ENCODE measurements at places on chromosomes 7 and 10.

GRCh38 chr7:120941064-120941463 is 9.5 kb upstream of the ING3 start:
- no peak for DNase-seq

DNA sequence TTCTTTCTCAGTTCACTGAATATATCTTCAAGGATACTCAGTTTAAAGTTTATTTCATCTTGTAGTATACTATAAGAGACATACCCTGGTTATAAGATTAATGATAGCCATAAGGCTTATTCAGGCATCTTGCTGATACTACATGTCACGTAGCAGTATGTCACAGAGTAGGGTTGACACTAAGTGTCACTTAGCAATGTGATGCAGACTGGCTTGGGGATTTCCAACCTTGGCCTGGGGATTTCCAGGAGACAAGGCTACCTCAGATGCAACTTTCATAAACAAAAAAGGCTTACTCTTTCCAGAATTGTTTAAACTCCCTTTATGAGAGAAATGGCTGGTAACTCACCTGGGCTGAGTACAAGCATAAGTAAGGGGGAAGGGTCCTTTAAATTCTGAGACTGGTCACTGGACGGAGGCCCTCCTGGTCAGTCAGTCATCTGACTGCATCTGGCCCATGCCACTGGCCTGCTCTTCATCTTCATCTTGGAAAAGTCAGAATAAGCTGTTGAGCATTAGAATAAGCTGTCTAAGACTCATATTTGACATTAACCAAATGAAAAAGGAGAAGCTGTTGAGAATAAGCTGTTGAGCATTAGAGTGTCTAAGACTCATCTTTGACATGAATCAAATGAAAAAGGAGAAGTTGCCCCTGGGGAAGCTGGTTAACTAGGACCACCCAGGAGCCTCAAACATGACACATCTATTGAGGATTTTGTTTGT is 9.5 kb downstream of the SLC13A1 start:
- DNase-seq, result no peak

DNA sequence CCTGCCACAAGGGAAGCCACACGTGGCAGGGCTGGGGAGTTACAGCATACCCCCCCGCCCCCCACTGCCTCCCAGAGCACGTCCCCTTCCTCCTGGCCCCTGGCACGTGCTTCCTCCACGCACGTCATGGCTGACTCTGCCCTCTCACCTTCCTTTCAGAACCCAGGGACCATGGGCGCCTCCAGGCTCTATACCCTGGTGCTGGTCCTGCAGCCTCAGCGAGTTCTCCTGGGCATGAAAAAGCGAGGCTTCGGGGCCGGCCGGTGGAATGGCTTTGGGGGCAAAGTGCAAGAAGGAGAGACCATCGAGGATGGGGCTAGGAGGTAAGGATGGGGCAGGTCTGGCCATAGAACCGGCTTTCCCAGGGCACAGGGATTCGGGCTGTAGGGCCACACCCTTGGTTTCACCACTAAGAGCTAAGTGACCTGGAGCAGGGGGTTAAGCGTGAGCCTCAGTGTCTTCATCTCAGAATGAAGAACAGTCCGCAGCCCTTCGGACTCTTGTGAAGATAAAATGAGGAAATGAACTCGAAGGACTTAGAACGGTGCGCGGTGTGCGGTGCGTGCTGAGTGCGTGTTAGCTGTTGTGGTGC is 2.5 kb downstream of the NUDT1 start:
- no peak for DNase-seq

GRCh38 chr10:124612611-124613498 is 131.3 kb downstream of the FAM53B start:
- peak; percentile 27 for DNase-seq

DNA sequence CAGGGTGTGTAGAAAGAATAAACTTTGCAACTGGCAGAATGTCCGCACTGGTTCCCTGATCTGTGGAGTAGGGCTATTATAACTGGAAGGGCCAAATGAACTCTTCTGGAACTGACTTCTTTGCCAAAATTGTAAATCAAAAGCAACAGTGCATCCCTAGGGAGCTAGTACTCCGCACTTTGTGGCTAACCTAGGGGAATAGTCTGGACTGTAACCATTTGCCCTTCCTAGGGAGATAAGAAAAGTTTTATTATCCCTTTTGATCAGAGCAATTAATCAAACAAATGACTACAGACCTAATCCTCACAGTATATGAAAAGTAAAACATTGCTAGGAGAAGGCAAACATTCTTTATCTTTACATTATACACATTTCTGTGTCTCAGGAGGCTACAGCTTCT is 45.5 kb upstream of the STEAP1B start:
- no peak for DNase-seq

- no peak for DNase-seq
These were observed 68.0 kb upstream of the PPP1R3C start for GRCh38 chr10:91700788-91701444.

DNA sequence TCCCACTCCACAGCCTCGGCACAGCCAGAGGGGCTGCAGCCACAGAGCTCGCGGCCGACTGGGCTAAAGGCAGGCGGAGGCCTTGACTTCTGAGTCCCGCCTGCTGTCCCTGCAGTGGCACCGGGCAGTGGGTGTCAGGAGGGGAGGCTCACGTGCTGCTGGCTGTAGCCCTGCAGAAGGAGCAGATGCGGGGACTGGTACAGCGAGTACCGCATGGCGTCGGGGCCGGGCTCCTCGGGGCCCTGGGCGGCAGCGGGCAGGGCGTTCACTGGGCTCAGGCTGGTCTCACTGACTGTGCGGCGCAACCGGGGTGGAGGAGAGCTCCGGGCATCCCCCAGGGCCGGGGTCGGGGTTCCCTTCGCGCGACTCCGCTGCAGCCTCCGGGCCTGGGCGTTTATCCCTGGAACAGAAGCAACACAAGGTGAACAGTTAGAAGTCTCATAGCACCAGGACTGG is 25.6 kb downstream of the PAPOLB start:
- DNase-seq, result no peak

DNA sequence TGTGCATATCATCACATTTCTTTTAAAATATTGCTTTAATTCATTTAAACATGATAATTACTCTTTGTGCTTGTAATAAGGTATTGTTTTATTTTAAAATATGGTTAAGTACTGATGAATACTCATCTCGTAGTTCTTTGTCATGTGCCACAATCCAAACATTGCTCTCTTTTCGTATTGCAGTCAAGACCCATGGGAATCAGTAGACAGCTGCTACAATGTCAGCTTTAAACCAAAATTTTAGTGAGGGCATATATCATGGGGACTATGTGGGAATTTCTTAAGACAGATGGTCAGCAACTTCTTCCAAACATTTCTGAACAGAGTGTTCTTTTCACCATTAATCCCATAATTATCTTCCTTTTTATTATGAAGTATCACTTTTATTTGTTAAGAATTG is 77.2 kb upstream of the FZD1 start:
- DNase-seq, result no peak

DNA sequence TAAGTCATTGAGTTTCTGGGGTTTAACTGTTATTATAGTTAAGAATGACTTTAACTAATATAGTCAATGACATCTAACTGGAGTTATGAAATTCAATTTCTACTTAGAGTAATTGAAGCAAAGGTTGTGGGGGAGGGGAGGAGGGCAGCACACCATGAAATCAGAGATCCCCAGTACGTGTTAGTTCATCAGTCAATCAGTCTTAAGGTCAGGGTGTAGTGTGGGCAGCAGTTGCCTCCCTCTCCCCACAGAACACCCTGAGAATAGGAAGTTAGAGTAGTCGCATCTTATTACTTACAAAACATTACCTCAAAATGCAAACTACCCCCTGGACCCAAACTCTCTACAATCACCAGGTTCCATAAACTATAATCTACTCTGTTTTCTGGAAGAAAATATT is 7.0 kb upstream of the HPS1 start:
- DNase-seq, result no peak

DNA sequence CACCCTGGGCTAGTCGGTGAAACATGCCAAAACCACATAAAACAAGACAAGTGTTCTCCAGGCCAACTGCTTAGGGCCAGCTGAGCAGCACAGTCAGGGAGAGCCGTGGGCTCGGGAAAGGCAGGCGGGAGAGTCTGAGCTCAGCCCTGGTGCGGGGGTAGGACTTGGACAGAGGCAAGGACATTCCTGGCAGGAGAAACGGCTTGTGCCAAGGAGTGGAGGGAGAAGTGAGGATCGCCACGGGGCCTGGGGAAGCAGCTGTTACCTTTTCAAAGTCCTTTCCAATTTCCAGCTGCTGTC is 4.2 kb downstream of the ELN start:
- DNase-seq, result no peak

DNA sequence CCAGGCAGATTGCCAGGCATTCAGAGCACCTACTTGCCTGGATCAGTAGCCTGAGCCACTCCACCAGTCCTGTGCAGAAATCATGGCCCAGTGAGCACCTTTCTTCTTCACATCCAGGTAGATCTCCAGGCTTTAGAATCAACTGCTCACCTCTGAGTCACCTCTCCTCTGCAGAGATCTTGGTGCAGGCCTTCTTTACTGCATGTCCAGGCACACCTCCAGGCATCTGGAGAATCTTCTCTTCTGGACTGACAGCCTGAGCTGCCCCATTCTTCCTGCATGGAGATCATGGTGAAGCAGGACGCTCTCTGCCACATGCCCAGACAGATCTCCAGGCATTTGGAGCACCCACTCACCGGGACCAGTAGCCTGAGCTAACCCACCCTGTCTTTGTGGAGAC is 894.5 kb upstream of the MBL2 start:
- DNase-seq, result no peak

GRCh38 chr7:42426163-42426562 is 189.2 kb upstream of the GLI3 start:
- DNase-seq, result no peak

DNA sequence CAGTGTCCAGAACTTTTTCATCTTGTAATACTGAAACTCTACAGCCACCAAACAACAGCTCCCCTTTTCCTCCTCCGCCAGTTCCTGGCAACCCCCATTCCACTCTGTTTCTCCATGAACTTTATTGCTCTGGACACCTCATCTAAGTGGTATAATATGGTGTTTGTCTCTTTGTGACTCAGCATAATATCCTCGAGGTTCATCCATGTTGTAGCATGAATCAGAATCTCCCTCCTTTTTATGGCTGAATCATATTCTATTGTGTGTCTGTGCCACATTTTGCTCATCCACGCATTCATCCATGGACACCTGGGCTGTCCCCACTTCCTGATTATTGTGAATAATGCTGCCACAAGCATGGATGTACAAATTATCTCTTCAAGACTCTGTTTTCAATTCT is 124.4 kb upstream of the FGFR2 start:
- no peak for DNase-seq

DNA sequence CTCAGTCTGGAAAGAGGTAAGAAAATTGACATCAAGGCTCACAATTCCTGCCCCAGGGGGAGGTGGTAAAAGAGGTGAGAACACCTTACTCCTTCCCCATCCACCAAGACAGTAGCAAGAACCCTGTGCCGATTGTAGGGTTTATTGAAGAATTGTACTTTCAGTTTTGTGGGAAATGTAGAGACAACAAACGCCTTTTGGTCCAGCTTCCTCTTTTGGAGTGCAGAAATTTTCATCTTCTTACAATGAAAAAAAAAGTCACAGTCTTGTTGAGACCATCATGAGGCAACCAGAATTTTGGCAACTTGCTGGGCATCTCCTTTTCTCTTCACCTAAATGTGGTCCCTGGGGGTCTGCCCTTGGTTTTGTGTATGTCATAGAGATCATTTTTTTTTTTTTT is 217.7 kb downstream of the TMEM178B start:
- DNase-seq, result no peak

- no peak for DNase-seq
These were observed 97.4 kb downstream of the REEP3 start for GRCh38 chr10:63618552-63618951.

GRCh38 chr7:131681961-131682360 is 125.5 kb upstream of the PODXL start:
- no peak for DNase-seq

- DNase-seq, result no peak
These were observed 23.0 kb upstream of the PCBD1 start for GRCh38 chr10:70911386-70911785.

DNA sequence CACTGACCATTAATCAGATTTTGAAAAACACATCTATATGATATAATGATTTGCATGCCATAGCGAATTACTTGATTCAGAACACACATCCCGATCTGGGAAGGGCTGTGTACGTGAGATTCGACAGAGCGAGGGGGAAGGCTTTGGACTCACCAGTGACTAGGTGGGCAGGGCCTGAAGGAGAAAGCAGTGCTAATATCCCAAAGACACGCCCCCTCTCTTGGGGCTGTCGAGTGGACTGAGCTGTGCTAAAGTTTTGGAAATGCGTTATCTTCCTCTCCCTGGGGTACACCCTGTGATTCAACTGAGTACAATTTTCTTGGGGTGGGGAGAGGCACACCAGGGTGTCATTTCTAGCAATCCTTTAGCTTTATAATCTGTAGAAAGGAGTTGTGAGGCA is 1.8 kb downstream of the LRRC17 start:
- no peak for DNase-seq

DNA sequence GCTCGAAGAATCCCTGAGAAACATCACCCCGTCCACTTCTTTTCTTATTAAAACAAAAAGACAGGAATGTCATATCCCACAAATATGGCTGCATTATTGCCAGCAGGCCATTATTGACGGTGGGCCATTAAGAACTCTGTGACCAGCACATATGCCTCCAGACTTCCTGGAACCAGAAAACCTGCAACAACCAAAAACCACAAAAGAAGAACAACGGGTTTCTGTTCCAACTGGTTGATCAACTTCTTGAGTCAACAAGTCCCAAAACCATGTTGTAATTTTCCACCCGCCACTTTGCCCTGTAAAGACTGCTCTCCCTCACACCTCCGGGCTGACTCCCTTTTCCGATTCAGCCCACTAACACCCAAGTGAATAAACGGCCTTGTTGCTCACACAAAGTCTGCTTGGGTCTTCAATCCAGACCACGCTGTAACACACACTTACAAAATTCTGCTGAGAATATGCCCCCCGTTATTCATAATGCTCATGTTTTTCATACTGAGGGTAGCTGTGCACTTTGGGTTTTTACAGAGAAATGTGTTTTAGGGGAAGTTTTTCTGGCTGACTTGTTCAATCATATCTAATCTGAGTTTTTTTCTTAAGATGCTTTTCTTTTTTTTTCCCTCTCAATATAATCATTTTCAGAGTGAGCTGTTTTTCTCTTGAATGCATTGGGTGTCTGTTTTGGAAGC is 20.7 kb downstream of the ZNF107 start:
- no peak for DNase-seq

DNA sequence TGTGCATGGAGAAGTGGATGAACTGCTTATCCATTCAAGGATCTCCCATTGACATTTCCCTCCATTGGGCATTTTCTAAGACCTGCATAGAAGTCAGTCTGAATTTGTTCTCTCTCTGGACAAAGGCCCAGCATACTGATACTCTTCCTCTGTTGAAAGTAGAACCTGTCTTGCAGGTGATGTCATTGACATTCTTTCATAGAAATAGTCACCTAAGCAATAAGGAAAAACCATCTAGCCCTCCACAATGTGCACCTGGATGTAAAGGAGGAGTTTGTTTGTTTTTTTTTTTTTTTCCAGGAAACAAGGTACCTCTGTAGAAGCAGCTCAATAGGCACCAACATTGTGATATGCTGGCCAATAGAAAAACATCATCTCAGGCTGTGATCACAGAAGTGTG is 150.4 kb downstream of the DPY19L1 start:
- no peak for DNase-seq

Data from T-helper 2 cell (primary cell).